ENCODE measurements at places on chromosomes 5 and 9.

DNA sequence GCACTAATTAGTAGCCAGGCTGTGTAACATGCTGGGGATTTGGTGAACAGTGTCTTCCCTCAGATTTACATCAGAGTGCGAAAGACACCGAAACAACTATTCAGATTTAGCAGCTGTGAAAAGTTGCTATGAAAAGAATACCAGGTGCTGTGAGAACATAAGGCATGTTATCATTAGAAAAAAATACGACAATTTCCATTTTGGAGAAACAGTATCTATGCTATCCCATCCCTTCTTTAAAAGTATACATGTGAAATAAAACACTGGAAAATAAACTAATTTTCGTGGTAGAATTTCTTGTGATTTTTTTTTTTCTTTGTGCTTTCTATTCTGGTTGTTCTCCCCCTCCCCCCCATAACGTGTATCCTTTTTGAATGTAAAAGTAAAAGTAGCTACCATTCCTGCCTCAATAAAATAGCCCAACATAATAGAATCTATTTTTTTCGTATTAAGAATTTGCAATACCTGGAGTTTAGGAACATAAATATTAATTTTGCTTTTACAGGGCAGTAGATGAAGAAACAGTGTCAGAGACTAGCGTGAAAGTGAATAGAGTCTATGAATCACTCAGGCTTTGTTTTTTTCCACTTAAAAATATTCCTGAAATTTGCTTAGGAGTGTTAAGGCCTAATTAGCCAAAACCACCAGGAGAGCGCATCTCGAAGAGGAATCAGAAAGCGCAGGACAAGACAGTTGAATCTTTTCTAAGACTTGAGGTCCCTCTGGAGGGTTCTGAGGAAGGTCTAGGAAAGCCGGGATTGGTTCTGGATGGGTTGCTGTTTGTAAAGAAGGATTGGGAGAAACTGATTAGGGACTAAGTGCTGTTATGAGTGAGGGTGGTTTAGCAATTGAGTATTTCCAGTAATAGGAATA, 813 bp upstream of the SLU7 start:
- H3K27me3 ChIP-seq: no peaks in the 10 kb centered on the region
- H3K4me3 ChIP-seq: peak overlapping the region; percentile 96
- peaks cover 24% of the 10 kb centered on the region for H3K36me3 ChIP-seq
- peak overlapping the region; percentile 99 for H3K27ac ChIP-seq

DNA sequence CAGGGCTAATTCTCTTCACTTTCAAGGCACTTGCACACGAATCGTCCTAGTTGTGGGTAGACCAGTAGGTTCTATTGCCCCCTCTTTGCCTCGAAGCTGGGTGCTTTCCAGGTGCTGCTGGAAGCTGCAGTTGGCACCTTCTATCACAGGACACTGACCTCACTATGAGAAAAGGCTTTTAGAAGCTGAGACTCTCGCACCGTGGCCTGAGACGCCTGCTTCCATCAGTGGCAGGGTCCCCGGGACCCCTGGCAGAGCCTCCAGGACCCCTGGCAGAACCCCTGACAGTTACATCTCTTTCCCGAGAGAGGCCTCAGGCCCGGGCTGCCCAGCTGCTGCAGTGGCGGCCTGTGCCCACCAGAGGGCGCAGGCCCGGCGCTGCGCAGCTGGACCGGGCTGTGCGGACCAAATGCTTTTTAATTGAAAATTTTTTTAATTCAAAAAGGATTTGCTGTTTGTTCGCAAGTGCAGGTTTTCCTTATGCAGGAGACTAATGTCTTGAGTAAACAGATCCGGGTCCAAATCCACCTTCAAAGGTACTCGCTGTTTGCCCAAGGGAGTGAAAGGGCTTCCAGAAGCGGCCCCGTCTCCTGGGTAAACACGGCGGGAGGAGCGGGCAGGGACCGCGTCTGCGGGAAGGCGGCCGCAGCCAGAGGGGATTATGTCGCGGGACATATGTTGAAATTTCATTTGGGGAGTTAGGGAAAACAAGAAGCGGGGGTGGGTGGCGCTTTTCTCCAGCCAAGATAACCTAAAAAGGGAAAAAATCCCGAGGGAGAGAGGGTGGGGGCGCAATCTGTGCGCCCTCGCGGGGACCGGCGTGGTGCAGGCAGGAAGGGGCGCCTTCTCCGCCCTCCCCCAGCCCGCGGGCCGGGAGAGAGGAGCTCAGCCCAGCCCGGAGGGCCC, 114.5 kb upstream of the LMX1B start:
- H3K4me3 ChIP-seq: peak overlapping the region; percentile 33
- H3K27ac ChIP-seq: no peak overlapping the region
- peaks cover 5% of the 10 kb centered on the region for H3K4me1 ChIP-seq

- H3K4me3 ChIP-seq: no peak overlapping the region
- no peak overlapping the region for H3K27ac ChIP-seq
- H3K36me3 ChIP-seq: no peaks in the 10 kb centered on the region
- peaks cover 7% of the 10 kb centered on the region for H3K4me1 ChIP-seq
- peak; percentile 55 for DNase-seq
Measured at GRCh38 chr9:86485359-86485758, 131.1 kb upstream of the TUT7 start.

- no peak overlapping the region for H3K27ac ChIP-seq
- H3K27me3 ChIP-seq: peaks cover 12% of the 10 kb centered on the region
- no peaks in the 10 kb centered on the region for H3K4me1 ChIP-seq
- no peaks in the 10 kb centered on the region for H3K36me3 ChIP-seq
- no peak overlapping the region for H3K4me3 ChIP-seq
Measured at GRCh38 chr9:115165233-115165632, 47.3 kb upstream of the TNC start.

DNA sequence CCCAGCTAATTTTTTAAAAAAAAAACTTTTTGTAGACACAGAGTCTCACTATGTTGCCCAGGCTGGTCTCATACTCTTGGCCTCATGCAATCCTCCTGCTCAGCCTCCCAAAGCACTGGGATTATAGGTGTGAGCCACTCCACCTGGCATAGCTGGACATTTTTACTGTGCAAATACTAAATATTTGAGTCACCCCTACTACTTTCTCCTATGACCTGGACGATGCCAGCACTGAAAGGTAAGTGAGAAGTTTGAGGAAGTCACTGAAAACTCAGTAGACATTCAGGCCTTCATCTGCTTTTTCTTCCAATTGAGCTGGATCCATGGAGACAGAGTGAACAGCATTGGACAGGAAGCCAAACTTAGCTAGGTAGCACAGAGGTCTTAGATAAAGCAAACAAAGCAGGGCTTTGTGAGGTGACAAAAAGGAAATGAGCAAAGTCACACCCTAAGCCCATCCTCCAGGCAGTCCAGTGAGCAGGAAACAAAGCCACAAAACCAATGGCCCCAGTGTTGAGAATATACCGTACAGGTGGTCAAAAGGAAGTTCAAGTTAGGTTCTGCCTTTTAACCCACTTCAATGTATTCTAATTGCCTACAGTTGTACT, 192.6 kb upstream of the RASA1 start:
- no peak overlapping the region for H3K4me3 ChIP-seq
- peak; percentile 7 for DNase-seq
- H3K27me3 ChIP-seq: no peaks in the 10 kb centered on the region
- peaks cover 29% of the 10 kb centered on the region for H3K4me1 ChIP-seq
- H3K27ac ChIP-seq: peak overlapping the region; percentile 34
- H3K36me3 ChIP-seq: no peaks in the 10 kb centered on the region

DNA sequence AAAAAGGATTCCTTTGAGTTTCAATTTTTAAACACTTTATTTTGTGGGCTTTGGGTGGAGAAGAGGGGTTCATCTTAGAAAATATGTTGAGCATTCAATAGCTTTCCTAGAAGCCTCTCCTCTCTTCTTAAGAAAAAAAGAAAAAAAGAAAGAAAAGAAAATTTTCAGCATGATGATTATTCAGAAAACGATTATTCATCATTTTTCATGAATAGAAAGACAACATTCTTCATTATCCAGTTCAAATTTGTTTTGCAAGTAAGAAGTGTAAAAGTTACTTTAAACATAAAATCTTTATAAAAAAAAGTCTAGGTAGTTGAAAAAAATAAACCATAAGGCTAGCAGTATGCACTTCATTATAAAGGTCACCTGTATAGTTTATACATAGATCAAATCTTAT, 636.5 kb downstream of the IRX1 start:
- no peak overlapping the region for H3K4me3 ChIP-seq
- H3K4me1 ChIP-seq: no peaks in the 10 kb centered on the region
- no peaks in the 10 kb centered on the region for H3K36me3 ChIP-seq
- H3K27ac ChIP-seq: no peak overlapping the region
- DNase-seq: no peak

DNA sequence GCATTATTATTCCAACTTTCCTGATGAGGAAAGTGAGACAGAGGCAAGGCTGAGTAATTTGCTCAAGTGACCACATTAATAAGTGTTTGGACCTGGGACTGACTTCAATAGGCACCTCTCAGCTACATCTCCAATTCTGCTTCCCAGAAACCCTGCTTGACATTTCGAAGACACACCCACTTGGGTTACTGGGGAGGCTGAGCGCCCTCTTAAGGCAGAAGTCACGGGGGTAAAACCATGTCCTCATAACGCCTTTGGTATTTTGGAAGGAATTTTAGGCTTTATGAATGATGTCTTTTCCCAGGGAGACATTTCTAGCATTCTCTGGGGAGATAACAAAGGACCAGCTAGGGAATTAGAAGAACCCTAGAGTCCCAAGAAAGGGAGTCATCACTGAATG, 53.3 kb downstream of the TRPC7 start:
- H3K27ac ChIP-seq: no peak overlapping the region
- peaks cover 2% of the 10 kb centered on the region for H3K27me3 ChIP-seq

DNA sequence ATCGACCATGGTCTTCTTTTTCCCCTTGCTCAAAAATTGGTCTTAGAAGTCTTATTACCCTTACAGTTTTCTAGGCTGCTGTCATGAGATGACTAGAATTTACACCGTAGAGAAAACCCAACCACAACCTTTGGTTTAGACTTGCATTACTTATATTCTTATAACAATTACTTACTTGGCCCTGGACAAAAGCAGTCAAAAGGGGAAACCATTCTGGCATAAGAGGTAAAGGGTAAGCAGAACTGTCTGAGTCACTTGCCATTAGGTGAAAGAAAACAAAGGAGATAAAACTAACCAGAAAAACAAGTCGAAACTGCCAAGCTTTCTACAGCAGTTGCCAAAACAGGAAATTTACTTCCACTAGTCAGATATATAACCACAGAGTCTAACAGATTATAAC, 17.9 kb downstream of the TMEM245 start:
- H3K4me1 ChIP-seq: peaks cover 70% of the 10 kb centered on the region
- H3K4me3 ChIP-seq: peak overlapping the region; percentile 55
- peaks cover 38% of the 10 kb centered on the region for H3K36me3 ChIP-seq
- DNase-seq: no peak
- H3K27me3 ChIP-seq: no peaks in the 10 kb centered on the region

GRCh38 chr9:85339338-85339737, 402.4 kb downstream of the AGTPBP1 start:
- peaks cover 18% of the 10 kb centered on the region for H3K27me3 ChIP-seq
- no peak for DNase-seq
- no peak overlapping the region for H3K4me3 ChIP-seq
- no peak overlapping the region for H3K27ac ChIP-seq
- H3K36me3 ChIP-seq: no peaks in the 10 kb centered on the region

GRCh38 chr9:109401169-109401989, 80.5 kb upstream of the EPB41L4B start:
- peaks cover 24% of the 10 kb centered on the region for H3K27me3 ChIP-seq
- peak; percentile 77 for DNase-seq
- no peaks in the 10 kb centered on the region for H3K36me3 ChIP-seq
- H3K27ac ChIP-seq: no peak overlapping the region
- H3K4me1 ChIP-seq: peaks cover 6% of the 10 kb centered on the region
- H3K4me3 ChIP-seq: no peak overlapping the region

- peaks cover 8% of the 10 kb centered on the region for H3K4me1 ChIP-seq
- H3K4me3 ChIP-seq: no peak overlapping the region
- DNase-seq: no peak
- no peak overlapping the region for H3K27ac ChIP-seq
- no peaks in the 10 kb centered on the region for H3K27me3 ChIP-seq
Measured at GRCh38 chr9:135857371-135857786, 50.0 kb downstream of the CAMSAP1 start.

DNA sequence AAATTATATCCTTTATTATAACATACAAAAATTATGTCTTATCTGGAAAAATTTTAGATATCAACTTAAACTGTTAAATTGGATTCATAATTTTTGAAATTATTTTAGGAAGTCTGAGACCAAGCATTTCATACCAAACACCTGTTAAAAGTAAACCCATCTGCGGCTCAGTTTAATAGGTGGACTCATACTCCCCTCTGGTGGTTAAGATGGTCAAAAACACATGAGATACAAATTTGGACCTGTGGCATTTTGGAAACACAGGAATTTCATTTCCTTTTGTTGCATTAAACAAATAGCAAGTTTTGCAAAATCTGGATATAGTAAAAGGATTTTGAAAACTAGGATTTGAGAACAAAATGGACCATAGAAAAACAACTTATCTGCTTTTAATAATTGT, 53.7 kb downstream of the RGMB start:
- H3K27ac ChIP-seq: no peak overlapping the region
- H3K27me3 ChIP-seq: no peaks in the 10 kb centered on the region
- no peak for DNase-seq
- no peaks in the 10 kb centered on the region for H3K4me1 ChIP-seq

- no peaks in the 10 kb centered on the region for H3K4me1 ChIP-seq
- H3K27ac ChIP-seq: no peak overlapping the region
- H3K27me3 ChIP-seq: peaks cover 24% of the 10 kb centered on the region
Measured at GRCh38 chr9:101495810-101496209, 37.8 kb upstream of the RNF20 start.

DNA sequence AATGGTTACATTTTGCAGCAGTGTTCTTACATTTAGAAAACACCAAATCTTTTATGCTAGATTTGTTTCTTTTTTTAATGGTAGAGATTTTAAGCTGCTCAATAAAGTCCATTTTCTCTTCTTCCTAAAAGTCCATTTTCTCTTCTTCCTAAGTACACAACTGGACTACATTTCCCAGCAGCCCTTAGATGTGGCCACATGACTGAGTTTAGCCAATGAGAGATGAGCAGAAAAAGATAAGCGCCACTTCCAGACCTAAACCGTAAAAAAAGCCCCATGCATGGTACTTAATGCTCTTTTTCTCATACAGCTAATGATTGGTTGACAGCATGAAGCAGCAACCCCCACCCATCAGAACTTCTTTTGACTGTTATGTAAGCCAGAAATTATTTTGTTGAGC, 206.7 kb downstream of the FAM114A2 start:
- H3K4me3 ChIP-seq: no peak overlapping the region
- DNase-seq: no peak
- no peaks in the 10 kb centered on the region for H3K4me1 ChIP-seq
- no peaks in the 10 kb centered on the region for H3K36me3 ChIP-seq
- H3K27me3 ChIP-seq: peaks cover 2% of the 10 kb centered on the region
- no peak overlapping the region for H3K27ac ChIP-seq

DNA sequence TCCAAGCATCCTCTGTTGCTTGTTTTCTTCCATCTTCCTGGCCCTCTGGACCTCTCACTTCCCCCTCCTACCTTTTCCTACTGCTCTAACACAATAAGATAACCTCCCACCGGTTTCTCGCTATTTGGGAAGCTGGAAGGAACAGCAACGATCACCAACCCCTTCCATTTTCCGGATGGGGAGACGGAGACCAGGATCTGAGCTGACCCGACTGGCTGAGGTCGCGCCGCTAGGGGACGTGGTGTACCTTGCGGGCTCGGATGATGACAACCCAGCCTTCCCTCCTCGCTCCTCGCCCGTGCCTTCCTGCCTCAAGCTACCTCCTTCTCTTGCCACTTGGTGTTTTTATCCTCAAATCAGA, 1.9 kb downstream of the LPAR1 start:
- no peak overlapping the region for H3K4me3 ChIP-seq
- no peak overlapping the region for H3K27ac ChIP-seq
- H3K36me3 ChIP-seq: no peaks in the 10 kb centered on the region
- peak; percentile 24 for DNase-seq

GRCh38 chr5:123785162-123786071, 273.4 kb downstream of the CSNK1G3 start:
- H3K36me3 ChIP-seq: no peaks in the 10 kb centered on the region
- no peak overlapping the region for H3K4me3 ChIP-seq
- no peak for DNase-seq
- H3K4me1 ChIP-seq: no peaks in the 10 kb centered on the region

Data from activated CD4-positive, alpha-beta T cell treated with anti-CD3 and anti-CD28 coated beads for 36 hours (primary cell).